ENCODE measurements at places on chromosomes 2 and 18. TPM values are rescaled to one million over a fixed set of nuclear protein-coding genes. Genes with fewer than 3 reads are reported as not detected.

DNA sequence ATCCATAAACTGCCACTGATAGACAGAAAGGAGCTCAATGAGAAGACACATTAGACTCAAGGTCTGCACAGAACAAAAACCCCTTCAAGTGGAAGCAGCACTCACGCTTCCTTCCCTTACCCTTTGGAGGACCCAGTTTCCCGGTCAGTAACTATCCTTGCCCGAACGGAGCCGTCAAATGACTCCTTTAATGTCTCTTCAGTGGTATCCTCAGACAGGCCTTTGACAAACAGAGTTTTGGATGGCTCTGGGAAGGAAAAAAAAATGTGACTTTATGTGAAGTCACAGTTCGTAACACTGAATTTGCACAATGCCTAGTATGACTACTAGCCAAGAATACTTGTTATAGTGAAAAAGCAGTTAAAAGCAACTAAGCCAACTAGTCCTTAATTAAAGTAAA, 8.4 kb downstream of the NCL start:
- no peak for DNase-seq

DNA sequence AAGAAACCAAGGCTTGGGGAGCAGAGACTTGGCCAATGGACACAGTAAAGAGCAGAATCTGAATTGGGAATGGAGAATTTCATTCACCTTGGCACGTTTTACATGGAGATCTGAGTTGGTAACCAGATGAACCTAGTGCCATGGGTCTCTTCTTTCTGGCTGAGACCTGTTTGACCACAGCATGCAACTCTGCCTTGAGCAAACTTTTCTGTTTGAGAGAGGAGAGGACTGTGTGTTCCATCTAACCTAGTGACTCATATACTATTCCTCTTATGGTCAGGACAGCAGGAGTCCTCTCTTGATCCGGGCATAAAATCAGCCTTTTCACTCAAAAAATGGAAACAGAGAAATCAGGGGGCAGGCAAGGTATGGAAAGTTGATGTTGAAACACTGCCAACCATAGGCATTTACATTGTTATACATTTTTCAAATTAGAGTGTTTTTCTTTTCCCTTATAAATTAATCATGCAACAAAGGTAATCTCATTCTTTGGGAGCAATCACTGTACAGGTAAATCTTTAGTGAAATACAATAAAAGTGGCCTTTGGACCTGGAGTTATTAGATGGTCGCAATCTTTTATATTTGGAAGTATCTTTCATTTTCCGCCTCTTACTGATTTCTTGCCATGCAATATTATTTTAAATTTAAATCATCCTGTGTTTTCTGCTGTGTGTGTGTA, 86.7 kb downstream of the NRP2 start:
- no peak for DNase-seq

GRCh38 chr2:177334940-177335543, 57.5 kb upstream of the AGPS start:
- no peak for DNase-seq

DNA sequence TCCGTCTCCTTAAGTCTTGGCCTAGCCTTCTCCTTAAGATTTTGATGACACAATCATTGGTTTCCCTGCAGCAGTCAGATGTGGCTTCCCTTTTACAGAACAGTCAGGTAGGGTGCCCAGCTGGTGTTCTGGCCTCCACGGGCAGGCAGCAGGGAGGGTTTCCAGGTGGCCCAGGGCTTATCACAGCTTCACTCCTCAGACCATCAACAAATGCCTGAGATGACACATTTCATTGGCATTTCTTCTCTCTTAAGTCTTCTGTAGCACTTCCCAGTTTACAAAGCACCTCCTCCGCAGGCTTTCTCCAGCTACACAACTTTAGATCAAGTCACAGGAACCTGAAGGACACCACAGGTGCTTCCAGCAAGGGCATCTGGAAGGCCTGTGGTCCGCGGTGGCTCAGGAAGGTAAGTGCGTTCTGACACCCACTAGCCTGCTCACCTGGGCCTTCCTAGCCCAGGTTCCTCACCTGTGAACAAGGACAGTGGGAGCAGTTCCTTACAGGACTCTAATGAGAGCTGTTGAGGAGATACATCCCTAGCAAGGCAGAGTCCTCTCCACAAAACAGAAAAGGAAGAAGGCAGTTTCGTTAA, 37.6 kb downstream of the PTPN18 start:
- no peak for DNase-seq

DNA sequence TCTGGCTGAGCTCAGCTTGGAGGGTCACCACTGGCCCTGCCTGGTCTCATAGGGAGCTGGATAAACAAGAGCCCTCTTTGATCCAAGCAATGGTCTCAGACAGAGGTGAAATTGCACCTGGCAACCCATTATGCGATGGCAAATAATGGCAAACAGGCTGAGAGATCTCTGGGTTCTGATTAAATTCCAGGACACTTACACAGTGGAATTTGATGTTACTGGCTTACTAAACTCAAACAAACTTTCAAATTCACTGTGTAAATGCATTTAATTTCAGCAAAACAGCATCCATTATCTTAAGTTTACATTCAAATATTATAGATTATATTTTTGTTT, 19.5 kb upstream of the STAT4 start:
- DNase-seq = no peak

DNA sequence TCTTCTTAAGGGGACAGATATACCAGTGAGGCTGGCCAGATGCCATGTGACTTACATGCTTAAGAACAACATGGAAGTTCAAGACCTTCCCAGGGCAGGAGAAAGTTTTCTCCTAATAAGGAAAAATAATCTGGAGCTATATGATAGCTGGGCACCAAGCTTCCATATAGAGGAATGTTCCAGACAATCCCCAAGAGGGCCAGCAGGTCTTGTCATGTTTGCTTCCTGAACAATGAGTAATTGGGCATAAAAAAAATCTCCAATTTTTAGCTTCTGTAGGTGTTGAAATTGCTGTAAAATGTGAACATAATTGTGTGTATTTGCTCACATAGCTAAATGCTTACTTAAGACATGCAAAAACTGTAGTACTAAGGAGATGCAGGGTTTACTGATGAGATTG, 809.5 kb upstream of the PIK3C3 start:
- no peak for DNase-seq

PLEKHB2 gene
- total RNA-seq = 23.8 TPM

- no peak for DNase-seq
These were observed 147.1 kb downstream of the ARHGAP28 start for GRCh38 chr18:6876641-6877041.

- DNase-seq = no peak
These were observed 466.7 kb downstream of the TNS1 start for GRCh38 chr2:217535957-217536708.

FHOD3 gene
- 42.0 TPM for total RNA-seq

GRCh38 chr2:33670392-33670937, 71.4 kb upstream of the FAM98A start:
- no peak for DNase-seq

LHCGR gene
- 0.42 TPM for total RNA-seq

GRCh38 chr2:205461169-205461568, 221.1 kb upstream of the NRP2 start:
- no peak for DNase-seq

GRCh38 chr2:241970716-241971115, 101.2 kb downstream of the RTP5 start:
- DNase-seq = no peak

DNA sequence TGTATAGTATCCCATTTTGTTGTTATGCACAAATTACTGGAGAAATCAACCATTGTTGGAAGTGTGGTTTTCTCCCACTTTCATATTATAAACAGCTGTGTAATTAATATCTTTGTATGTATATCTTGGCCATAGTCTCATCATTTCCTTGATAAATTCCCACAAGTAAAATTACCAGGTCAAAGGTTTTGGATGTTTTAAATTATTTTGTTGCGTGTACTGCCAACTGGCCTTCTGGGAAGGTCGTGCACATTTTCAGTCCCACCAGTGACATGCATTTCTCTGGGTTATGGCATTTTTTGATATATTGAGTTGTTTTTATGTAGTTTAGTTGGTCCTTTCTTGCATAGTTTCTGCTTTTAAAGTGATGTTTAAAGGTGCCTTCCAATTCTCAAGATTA, 41.5 kb downstream of the TSHZ1 start:
- DNase-seq = no peak

- no peak for DNase-seq
These were observed 124.3 kb upstream of the SLC39A10 start for GRCh38 chr2:195532628-195533271.

- peak; percentile 66 for DNase-seq
These were observed 2.0 kb downstream of the VAMP8 start for GRCh38 chr2:85579266-85579935.

DNA sequence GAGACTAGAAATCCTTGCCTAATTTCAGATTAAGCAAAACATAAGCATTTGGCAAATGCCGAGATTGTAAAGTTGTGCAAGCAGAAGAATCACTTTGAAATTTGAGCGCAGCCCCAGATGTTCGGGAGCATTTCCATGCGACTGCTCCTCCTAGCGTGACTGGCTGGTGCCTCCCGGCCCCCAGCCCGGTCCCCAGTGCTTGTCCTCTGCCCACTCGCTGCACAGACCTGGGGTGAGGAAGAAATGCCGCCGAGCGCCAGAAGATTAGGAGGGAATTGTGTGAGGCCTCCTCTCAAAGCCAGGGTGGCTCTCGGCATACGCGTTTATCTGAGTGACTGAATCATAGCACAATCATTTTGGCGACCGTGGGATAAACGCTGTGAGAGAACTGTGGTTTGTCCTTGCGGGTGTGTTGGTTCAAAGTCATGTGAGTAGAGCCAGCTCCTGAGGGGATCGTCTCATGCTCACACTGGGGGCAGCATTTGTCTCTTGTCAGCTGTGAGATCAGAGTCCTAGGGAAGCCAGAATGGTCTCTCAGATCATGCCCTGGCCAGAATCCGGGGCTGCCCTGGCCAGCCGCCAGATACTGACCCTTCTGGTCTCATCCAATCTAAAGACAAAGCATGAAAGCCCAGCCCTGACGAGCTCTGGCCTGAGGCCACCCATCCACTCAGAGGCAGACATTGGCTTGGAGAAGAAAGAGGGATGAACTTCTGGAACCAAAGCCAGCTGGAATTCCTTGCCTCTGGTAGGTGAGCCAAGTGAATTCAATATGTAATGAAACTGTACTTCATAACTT, 189.3 kb downstream of the SH3RF3 start:
- DNase-seq = peak; percentile 83

RAX gene
- not detected for total RNA-seq

DNA sequence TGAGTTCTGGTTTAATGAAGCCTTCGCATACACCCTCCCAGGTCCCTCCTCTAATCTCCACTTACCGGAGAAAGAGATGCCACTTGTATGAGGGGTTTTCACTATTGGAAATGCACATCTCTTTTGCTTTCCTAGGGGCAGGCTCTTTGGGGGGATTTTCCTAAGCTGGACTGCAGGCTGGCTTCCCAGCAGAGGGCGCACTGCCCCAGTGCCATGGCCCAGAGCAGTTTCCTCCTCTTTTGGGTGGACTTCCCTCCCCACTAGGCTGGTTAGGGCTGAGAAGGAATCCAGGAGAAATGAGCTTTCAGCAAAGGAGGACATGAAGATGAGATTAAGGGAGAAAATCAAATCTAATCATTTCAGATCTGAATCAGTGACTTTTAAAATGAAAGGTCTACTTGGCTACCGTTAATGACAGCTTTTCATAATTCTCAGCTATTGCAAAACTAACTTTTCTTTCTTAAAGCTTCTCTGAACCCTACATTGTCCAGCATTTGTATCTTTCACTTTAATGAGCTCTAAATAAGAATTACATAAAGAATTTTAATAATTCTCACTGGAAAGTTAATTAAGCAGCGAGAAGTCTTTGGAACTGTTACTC, 784.1 kb upstream of the FANCL start:
- DNase-seq = no peak

DNA sequence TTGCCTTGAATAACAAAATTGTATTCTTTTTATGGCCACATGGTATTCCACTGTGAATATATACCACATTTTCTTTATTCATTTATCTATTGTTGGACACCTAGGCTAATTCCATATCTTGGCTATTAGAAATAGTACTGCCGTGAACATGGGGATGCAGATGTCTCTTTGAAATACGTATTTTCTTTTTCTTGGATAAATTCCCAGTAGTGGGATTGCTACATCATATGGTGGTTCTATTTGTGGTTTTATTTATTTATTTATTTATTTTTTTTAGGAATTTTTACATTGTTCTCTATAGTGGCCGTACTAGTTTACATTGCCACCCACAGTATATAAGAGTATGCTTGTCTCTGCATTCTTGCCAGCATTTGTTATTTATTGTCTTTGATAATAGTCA, 679.8 kb upstream of the NRXN1 start:
- no peak for DNase-seq
